Activated CD4-positive, alpha-beta T cell treated with anti-CD3 and anti-CD28 coated beads, Interleukin-2, amount 10 ng/mL, durations not matched to agents 24 days and 14 days (primary cell): ENCODE measurements at places on chromosomes 5 and 9. TPM values are rescaled to one million over a fixed set of nuclear protein-coding genes. Genes with fewer than 3 reads are reported as not detected.
A peak's percentile ranks its signal among the peaks of the same experiment; 100 is the strongest.

DNA sequence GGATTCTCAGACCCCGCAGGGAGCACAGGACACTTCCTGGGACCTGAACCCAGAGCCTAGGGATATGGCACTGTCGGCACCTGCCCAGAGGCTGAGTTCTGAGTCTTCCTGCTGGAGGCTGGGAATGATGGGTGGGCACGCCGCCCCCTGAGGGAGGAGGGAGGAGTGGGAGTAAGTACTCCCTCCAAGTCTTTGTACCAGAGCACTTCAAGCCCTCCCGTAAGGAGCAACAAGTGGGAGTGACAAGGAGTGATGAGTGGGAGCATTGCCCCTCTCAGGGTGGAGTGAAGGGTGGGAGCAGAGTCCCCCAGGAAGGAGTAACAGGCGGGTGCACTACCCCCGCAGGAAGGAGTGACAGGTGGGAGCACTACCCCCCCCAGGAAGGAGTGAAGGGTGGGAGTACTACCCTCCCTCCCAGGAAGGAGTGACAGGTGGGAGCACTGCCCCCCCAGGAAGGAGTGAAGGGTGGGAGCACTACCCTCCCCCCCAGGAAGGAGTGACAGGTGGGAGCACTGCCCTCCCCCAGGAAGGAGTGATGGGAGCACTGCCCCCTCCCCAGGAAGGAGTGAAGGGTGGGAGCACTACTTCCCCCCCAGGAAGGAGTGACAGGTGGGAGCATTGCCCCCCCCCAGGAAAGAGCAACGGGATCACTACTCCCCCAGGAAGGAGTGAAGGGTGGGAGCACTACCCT is 100.1 kb downstream of the CACNA1B start:
- H3K4me1 ChIP-seq, result no peaks in the 10 kb centered on the region
- DNase-seq, result no peak
- H3K4me3 ChIP-seq, result no peak overlapping the region

DNA sequence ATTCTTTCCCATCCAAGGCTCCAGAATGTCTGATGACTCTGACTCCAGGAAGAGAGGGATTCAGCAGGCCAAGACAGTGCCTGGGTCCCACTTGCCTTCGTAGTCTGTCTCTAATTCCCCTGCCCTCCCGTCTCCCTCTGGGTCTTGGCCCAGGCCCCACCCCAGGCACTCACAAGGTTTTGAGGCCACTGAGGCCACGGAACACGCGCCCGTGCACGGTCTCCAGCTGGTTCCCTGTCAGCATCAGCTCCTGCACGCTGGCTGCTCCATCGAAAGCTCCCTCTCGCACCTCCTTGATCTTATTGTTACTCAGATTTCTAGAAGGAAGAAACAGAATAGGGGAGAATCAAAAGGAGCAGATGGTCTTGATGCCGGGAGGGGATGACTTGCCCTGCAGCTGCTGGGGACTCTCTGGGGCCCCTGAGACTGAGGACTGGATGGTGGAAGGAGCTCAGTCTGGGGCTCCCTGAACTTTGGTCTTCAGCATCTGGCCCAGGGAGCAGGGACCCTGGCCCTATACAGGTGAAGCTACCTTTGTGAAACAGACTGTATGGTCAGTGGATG is 174.6 kb upstream of the PANK3 start:
- H3K27me3 ChIP-seq, result no peaks in the 10 kb centered on the region
- H3K4me3 ChIP-seq, result no peak overlapping the region

GRCh38 chr5:155116456-155117251 is 103.1 kb downstream of the KIF4B start:
- no peaks in the 10 kb centered on the region for H3K36me3 ChIP-seq
- H3K27ac ChIP-seq, result no peak overlapping the region

GRCh38 chr5:150783422-150783928 is 4.9 kb downstream of the SMIM3 start:
- H3K27me3 ChIP-seq, result no peaks in the 10 kb centered on the region
- peak; percentile 92 for DNase-seq
- peaks cover 66% of the 10 kb centered on the region for H3K4me1 ChIP-seq
- H3K4me3 ChIP-seq, result peak overlapping the region; percentile 100
- peak overlapping the region; percentile 97 for H3K27ac ChIP-seq

GRCh38 chr5:163915481-163915961 is 410.1 kb downstream of the MAT2B start:
- H3K27ac ChIP-seq, result no peak overlapping the region
- H3K4me3 ChIP-seq, result no peak overlapping the region
- H3K36me3 ChIP-seq, result no peaks in the 10 kb centered on the region
- no peaks in the 10 kb centered on the region for H3K27me3 ChIP-seq
- no peak for DNase-seq
- H3K4me1 ChIP-seq, result no peaks in the 10 kb centered on the region

DNA sequence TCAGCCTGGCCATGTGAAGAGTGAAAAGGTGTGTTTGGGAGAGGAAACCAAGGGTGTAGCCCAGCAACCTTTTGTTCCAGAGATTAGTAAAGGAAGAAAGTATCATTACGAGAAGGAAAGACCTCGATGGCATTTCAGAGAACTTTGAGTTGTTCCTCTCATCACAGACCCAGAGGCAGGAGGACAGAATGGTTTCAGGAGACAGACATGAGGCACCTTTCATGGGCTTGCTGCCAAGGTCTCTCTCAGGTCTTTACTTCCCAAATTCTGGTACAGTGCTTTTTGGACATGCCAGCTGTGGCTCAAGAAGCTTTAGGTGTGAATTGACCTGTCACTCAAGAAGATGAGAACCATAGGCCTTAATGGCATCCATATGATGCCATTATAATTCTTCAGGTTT is 2.8 kb upstream of the MCC start:
- peaks cover 74% of the 10 kb centered on the region for H3K27me3 ChIP-seq
- peaks cover 16% of the 10 kb centered on the region for H3K4me1 ChIP-seq
- DNase-seq, result no peak

DNA sequence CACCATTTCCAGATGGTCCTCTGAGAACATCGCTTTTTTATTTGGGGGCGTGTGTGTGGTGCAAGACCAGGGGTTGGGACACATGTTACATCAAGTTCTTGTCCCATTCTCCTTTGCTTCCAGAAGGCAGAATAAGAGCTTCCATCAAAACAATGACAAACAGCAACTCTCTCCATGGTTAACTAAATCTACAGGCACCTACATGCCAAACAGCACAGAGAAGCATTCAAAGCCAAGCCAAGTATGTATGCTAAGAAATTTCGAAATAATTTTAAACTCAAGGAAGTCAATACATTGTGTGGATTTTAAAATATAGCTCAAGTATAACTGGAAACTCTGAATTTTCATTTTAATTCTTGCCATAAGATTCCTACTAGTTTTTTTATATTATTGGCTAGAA is 105.6 kb downstream of the SEC61B start:
- no peak overlapping the region for H3K4me3 ChIP-seq
- no peak for DNase-seq

- H3K27ac ChIP-seq, result peak overlapping the region; percentile 99
- peak; percentile 91 for DNase-seq
- H3K36me3 ChIP-seq, result peaks cover 39% of the 10 kb centered on the region
- peaks cover 31% of the 10 kb centered on the region for H3K4me1 ChIP-seq
- H3K4me3 ChIP-seq, result peak overlapping the region; percentile 100
These were observed 1.7 kb downstream of the CBY3 start for GRCh38 chr5:179679014-179679674.

DNA sequence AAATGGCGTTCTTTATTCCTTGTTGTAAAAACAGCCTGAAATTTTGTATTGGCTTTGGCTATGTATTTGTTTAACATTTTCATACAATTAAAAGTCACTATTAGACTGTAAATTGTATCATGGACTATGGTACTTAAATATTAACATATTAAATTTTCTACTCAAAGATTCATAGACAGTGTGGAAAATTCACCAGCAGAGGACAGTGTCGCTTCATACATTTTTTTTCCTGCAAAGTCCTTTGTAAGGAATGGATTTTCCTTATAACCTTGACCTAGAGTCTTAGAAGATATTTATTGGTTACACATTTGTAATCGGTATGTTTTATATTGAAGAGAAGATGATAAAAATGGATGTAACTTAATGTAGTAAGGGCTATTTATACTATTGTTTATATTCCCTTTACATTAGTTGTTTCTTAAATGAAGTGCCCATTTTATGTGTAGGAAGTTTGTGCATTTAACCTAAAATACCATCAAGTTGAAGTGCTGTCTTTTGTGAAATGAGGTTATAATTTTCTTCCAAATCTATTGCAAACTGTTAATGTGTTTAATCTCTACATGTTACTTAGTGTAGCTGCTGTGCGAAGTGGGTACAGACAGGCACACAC is 150.1 kb downstream of the KDM4C start:
- H3K4me1 ChIP-seq, result peaks cover 3% of the 10 kb centered on the region
- peaks cover 3% of the 10 kb centered on the region for H3K36me3 ChIP-seq
- no peaks in the 10 kb centered on the region for H3K27me3 ChIP-seq
- no peak overlapping the region for H3K27ac ChIP-seq
- peak; percentile 34 for DNase-seq

DNA sequence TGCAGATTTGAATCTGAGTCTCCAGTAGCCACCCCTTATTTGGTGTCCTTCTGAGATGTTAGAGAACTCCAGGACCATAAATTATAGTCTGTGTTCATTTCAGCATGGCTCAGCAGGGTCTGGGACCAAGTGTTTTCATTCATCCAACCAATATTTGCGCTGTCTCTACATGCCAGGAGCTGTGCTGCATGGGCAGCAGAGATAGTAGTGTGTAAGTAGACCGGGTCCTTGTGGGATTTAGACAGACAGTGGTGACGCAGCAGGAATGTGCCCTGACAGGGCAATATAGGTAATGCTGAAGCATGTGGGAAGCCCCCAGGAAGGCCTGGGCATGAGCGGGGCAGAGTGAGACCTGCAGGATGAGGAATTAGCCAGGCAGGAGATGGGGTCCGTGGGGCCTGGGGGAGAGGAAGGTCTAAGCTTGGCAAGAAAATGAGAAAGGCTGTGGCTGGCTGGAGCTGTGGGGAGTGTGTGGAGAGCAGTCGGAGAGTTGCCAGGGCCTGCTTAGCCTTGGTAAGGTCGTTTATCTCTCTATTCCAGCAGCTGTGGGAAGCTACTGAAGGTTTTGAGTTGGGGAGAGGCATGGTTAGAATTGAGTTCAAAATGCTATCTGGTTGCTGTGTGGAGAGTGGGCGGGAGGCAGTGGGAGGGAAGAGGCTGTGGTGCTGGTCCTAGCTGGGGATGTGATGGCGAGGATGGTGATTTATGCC is 16.8 kb downstream of the STXBP1 start:
- H3K27ac ChIP-seq, result no peak overlapping the region
- no peak overlapping the region for H3K4me3 ChIP-seq
- H3K27me3 ChIP-seq, result peaks cover 2% of the 10 kb centered on the region
- no peaks in the 10 kb centered on the region for H3K36me3 ChIP-seq

DNA sequence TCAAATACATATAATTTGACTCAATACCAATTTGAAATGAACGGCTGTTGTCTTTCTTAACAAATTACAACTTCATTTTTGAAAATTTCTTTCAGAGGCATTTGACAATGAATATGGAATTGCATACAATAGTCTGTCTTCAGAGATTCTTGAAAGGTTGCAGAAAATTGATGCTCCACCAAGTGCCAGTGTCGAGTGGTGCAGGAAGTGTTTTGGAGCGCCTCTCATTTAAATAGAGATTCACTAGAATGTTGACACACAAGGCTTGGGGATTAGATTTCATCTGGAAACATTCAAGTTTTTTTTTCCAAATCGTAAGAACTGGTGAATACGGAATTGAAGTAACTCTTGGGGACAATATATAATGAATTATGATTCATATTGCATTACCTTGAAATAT is 8.1 kb downstream of the RPS6 start:
- H3K27ac ChIP-seq, result no peak overlapping the region
- H3K4me3 ChIP-seq, result no peak overlapping the region
- DNase-seq, result no peak
- no peaks in the 10 kb centered on the region for H3K27me3 ChIP-seq
- H3K4me1 ChIP-seq, result peaks cover 13% of the 10 kb centered on the region

DNA sequence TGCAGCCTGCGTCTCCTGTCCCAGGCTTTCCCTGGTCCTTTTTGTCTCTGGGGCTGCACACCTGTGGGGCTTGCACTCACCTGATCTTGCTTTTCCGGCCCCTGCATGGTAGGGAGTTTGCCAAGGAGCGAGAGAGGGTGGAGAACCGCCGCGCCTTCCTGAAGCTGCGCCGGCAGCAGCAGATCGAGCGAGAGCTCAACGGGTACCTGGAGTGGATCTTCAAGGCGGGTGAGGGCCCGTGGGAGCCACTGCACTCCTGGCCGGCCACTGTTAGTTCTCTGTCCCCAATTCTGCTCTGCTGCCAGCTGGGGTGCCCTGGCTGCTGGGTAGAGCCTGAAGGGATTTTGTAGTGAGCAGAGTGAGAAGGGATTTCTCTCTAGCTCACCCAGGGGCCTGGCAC is 78.0 kb downstream of the CACNA1B start:
- H3K36me3 ChIP-seq, result no peaks in the 10 kb centered on the region
- no peaks in the 10 kb centered on the region for H3K4me1 ChIP-seq
- no peak overlapping the region for H3K4me3 ChIP-seq
- no peak overlapping the region for H3K27ac ChIP-seq
- no peaks in the 10 kb centered on the region for H3K27me3 ChIP-seq

VAV2 gene
- 6.3 and 9.0 TPM in 2 replicates for total RNA-seq

KIF12 gene
- not detected in 2 replicates for total RNA-seq

SOHLH1 gene
- not detected in 2 replicates for total RNA-seq

LVRN gene
- not detected in 2 replicates for total RNA-seq

ELAVL2 gene
- not detected in 2 replicates for total RNA-seq
